Left renal cortex interstitium (tissue), 4 donors: ENCODE measurements at places on chromosomes 13 and 19. TPM values are rescaled to one million over a fixed set of nuclear protein-coding genes. Genes with fewer than 3 reads are reported as not detected.

The SLC15A1 gene
- 12.9 TPM for polyA plus RNA-seq

DNA sequence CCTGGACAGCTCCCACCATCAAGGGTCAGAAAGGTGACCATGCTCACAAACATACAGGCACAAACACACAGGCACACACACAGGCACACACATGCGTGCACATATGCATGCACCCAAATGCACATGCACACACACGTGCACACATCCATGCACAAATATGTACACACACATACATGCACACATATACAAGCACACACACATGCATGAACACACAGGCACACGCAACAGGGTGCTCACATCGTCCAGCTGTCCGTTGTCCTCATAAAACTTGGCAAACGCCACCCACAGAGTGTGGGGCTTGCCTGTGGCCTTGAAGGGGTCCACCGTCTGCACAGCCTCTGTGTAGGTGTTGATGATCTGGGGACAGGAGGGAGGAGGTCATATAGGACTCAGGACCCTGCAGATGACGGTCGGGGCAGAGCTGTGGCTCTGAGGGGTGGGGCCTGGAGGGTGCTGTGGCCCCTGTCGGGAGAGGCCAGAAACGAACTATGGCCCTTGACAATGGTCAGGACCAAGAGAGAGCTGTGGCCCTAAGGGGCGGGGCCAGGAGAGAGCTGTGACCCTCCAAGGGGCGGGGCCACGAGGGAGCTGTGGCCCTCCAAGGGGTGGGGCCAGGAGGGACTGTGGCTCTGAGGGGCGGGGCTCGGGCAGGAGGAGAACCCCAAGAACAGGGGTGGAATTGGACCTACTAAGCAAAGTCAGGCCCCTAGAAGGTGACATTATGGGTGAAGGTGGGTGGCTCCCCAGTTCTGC lies 6.2 kb downstream of the XAB2 start:
- no peak for DNase-seq

- DNase-seq = no peak
These were observed 3.9 kb upstream of the KBTBD6 start for GRCh38 chr13:41136396-41137031.

The DCT gene
- 0.27 TPM for polyA plus RNA-seq

- no peak for DNase-seq
These were observed 288.0 kb upstream of the SLC10A2 start for GRCh38 chr13:103354171-103354570.

GRCh38 chr13:85367887-85368286 lies 431.3 kb downstream of the SLITRK6 start:
- DNase-seq = no peak

The ATP1A3 gene
- not detected for polyA plus RNA-seq

DNA sequence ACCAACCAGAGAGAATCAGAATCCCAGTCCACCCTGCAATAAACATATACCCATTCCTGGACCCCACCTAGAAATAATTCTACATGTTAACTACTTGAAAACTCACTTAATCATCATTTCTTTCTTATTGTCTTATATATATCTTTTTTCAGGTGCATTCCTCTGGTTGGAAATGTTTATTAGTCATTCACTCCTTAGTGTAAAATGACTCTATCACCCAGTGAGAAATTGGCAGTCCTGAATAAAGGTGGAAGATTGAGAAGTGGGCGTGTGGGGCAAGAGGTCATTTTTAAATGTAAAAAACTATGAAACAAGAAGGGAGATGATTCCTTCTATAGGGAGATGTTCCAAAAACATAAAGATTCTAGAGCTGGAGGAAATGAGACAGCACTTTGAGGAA lies 101.2 kb upstream of the MBNL2 start:
- DNase-seq = no peak

The ZNF491 gene
- 4.9 TPM for polyA plus RNA-seq

GRCh38 chr19:9139609-9140158 lies 513 bp upstream of the ZNF317 start:
- no peak for DNase-seq

DNA sequence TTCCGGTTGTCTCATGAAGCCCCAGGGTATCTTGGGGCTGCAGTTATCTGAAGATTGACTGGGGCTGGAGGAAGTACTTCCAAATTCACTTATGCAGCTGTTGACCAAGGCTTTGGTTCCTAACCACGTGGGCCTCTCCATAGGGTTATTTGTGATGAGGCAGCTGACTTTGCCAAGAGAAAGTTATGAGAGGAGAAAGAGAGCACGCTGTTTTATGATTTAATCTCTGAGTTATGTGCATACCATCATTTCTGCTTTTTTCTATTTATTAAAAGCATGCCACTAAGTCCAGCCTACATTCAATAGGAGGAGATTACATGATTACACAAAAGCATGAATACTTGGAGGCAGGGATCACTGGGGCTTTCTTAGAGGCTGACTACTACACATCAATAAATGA lies 215.5 kb downstream of the NHLRC3 start:
- no peak for DNase-seq

The CABP5 gene
- not detected for polyA plus RNA-seq

DNA sequence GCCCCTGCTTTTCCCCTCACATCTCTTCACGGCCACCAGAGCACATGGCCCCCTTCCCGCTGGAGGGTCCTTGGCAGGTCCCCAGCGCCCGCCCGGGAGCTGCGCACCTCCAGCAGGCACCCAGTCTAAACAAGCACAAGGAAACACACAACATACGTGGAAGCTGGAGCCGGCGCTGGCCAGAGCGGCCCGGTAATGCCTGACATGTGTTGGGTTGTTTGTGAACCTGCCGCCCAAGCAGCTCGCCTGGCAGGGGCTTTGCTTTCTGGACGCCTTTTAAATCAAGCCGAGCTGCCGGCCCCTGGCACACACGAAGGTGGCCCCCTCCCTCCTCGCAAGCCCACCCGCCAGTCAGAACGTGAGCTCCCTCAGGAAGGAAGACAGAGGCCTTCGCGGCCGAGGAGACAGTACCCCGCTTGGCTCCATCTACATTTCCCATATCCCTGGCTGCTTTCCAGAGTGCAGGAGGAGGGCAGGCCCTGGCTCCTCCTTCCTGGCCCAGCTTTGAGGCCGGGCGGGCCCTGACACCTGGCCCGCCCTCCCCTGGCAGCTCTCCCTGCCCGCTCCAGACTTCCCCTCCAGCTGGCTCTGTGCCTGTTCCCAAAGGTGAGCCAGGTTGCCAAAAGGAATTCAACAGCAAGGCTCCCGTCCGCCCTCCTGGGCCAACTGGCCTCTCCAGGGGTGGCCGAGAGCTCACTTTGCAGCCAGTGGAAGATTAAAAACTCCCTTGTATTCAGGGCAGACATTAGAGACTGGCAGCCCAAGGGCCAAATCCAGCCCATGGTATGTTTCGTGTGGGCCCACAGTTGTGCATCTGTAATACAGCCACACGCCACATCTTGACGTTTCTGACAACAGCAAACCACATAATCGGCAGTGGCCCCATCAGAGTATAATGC lies 28.7 kb downstream of the COMP start:
- DNase-seq = no peak

- no peak for DNase-seq
These were observed 3.6 kb downstream of the ARHGAP45 start for GRCh38 chr19:1070576-1070930.

DNA sequence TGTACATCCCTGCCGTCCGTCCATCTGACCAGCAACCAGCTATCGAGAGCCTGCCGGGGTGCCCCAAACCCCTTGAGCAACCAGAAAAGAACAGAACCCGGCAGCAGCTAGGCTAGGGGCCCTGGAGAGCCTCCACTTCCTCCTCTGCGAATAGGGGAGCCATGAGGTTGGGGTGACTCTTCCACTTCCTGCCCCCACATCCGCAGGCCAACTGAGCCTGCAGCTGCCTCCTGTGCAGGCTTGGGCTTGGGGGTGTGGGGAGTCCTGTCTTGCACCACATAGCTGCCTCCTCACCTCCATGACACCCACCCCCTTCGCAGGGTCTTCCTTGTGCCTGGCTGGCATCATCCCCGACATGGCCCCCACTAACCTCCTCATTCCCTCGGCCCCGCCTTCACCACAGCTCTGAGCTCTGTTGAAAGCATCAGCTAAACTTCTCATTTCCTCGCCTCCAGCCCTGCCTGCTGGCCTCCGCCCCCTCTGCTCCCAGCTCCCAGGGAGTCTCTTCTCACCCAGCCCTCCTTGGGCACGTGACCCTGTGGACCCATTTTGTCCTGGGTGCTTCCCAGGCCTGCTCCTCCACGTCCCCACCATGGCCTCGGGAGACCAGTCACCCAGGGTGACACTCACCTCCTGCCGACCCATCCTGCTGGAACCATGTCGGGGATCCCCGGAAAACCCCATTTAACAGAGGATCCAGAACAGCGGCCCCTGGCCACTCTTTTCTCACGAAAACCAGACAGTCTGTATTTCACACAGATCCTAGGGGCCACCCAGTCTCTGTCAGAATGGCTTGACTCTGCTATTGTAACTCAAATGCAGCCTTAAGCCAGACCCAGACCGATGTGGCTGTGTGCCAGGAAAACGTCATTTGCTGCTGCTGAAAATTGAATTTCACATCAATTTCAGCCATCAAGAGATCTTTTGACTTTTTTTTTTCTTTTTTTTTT lies 50.4 kb downstream of the MYO9B start:
- no peak for DNase-seq

The FGF9 gene
- polyA plus RNA-seq = 17.1 TPM

- no peak for DNase-seq
These were observed 39.4 kb downstream of the VSTM2B start for GRCh38 chr19:29565171-29565570.

DNA sequence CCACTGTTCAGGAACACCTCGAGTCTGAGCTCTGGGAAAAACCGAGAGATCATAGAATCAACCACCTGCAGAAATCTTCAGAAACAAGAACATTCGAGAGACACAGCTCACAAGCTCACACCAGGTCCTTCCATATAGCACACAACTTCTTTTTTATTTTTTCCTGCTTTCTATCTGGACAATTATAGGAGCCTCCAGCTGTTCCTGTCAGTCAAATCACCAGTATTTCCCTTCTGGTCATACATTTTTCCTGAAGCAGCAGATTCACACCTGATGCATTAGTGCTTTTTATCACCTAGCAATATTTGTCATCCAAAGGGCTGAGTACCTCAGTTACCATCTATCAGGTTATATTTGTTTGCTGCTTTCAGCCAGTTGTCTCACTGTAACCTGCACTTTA lies 323.5 kb downstream of the FOXO1 start:
- DNase-seq = no peak

DNA sequence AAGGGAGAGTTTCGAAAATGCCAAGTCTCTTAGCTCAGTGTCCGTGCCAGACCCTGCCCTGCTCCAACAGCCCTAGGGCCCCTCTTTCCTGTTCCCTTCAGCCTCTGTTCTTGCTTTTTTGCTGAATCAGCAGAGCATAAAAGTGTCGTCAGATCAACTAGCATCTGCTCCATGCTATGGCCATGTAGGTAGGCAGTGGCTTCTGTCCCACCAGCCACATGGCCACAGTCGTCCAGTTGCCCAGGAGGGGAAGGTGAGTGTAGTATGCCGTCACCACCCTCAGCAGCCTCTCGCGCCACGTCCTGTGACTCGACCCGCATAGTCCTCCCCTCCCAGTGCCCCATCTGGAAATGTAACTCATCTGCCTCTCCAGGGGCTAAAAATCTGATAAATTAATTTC lies 50.9 kb upstream of the ATP11A start:
- DNase-seq = no peak

- DNase-seq = no peak
These were observed 29.4 kb downstream of the SPC24 start for GRCh38 chr19:11125994-11126685.

DNA sequence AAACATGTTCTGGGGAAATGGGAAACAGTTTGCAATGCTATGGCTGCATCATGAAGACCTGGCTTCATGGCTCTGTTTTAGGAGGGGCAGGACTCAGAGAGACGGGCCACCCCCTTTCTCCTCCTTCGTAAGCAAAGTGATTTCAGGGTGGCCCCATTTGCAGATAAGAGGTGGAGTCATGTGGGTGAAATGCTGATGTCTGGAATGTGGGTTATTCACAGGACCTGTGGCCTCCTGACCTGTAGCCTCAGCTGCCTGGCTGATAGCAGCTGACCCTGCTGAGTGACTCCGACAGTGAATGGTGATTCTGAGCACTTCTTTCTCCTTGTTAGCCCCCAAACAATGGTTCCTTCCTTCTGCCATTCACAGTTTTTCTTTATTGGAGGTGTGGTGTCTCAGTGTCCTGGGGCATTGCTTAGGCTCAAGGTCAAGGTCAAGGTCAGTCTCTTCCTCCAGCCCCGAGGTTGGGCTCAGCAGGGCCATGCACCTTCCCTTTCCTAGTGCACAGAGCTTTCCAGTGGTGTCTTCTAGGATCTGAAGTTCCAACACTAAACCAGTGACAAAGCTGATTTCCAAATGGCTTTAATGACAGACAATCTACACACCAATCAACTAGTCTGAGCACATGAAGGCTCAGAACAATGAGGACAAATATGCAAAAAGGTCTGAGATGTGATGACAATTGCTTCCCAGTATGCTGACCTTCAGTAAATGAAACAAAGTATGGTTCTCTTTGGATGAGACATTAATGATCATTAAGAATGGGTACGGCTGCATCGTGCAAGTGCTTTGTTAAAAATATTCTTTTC lies 49.6 kb upstream of the ANKRD10 start:
- DNase-seq = no peak

DNA sequence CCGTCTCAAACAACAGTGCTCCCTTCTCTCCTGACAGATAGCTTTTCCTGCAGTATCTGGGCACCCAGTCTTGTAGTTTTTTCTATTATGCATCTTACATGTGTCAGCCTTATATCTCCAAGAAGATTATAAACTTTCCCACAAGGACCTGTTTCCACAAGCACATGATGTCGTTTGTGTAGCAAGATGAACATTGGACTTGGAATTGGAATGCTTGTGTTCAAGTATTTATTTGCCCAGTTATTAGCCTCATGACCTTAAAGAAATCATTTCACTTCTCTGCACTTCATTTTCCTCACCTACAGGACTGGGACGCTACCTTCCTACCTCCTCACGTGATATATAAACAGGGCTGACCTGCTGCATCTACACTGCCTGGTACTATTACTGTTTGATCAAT lies 21.5 kb downstream of the SHISA2 start:
- DNase-seq = no peak

- no peak for DNase-seq
These were observed 60.5 kb downstream of the SPATA13 start for GRCh38 chr13:24221007-24221406.

The TMPRSS9 gene
- 0.35 TPM for polyA plus RNA-seq

DNA sequence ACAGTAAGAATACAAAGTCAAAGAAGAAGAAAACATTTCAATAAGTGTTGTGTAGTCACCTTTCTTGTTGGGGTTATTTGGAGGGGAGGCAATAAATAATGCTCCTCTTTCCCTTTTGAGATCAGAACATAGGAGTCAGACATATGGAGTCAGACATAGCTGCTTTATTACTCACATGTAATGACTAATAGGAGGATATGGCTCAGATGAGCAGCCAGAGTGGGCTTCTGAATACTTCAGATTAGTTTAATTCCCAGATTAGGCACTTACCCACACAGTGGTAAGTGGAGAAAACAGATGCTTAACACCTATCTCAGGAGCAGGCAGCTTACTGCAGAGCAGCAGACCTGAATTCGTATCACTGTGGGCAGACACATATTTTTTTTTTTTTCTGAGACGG lies 31.7 kb upstream of the C1QTNF9B start:
- no peak for DNase-seq

The LTBP4 gene
- 174 TPM for polyA plus RNA-seq

The CNFN gene
- 1.5 TPM for polyA plus RNA-seq
